ENCODE measurements at places on chromosomes 2 and 18.

GRCh38 chr2:86062043-86062442 lies 43.6 kb downstream of the POLR1A start:
- DNase-seq = no peak

DNA sequence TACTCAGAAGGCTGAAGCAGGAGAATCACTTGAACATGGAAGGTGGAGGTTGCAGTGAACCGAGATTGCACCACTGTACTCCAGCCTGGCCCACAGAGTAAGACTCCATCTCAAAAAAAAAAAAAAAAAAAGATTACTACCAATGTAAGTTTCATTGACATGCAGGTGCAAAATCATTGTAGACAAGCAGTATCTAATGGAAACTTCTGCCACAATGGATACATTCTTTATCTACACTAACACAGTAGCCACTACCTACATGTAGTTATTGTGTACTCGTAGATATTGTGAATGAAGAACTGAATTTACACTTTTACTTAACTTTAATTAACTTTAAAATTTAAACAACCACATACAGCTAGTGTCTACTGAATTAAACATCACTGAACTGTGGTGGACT lies 10.6 kb downstream of the PPP3R1 start:
- DNase-seq = no peak

DNA sequence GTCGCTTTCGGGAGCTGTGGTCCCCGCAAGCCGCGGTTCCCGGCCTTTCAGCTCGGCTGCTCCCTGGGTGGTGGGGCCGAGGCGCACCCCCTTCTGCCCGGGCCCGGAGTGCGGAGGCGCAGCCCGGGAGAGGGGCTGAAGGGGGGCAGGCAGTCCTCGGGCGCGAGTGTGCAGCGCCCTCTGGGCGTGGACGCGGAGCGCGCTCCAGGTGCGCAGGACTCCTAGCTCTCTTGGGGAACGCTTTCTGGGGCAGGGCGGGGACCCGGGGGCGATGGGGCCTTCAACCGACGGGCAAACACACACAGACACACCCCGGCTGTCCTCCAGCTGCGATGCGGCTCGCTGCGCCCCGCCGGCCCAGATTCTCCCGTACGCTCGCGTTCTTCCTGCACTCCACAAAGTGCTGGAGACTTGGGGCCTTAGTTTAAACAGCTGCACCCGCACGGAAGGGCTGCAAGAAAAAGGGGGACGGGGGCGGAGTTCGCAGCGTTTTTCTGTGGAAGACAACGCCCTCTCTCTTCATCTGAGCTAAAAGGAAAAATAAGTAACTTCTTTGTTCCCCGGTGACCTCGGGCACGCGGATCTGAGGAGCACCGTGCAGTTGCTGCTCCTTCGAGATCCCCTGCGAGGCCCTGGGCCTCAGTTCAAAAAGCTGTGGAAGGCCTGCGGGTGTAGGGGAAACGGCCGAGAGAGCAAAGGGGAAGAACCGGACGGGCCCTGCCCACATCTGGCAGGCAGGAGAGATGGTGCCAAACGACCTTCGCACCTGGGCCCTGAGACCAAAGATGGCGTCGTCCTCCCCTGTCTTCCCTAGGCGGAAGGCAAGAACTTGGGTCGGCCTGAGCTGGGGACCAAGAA lies 593 bp upstream of the SDC1 start:
- no peak for DNase-seq

DNA sequence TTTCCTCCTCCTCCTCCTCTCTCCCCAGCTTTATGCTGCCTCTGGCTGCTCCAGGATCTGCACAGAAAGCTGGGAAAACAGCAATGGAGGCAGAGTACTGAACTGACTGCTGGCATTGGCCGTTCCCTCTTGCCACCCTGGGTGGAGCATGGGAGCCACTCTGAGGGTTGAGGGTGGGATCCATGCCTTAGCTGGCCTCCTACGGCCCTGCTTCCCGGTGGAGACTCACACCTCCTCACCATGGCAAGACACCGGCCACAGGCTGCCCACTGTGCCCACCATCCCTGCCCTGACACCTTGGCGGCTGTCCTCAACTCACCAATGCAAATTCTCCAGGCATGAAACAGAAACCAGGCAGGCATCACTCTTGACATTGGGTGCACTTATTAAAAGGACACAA lies 832.3 kb upstream of the ID2 start:
- DNase-seq = no peak

DNA sequence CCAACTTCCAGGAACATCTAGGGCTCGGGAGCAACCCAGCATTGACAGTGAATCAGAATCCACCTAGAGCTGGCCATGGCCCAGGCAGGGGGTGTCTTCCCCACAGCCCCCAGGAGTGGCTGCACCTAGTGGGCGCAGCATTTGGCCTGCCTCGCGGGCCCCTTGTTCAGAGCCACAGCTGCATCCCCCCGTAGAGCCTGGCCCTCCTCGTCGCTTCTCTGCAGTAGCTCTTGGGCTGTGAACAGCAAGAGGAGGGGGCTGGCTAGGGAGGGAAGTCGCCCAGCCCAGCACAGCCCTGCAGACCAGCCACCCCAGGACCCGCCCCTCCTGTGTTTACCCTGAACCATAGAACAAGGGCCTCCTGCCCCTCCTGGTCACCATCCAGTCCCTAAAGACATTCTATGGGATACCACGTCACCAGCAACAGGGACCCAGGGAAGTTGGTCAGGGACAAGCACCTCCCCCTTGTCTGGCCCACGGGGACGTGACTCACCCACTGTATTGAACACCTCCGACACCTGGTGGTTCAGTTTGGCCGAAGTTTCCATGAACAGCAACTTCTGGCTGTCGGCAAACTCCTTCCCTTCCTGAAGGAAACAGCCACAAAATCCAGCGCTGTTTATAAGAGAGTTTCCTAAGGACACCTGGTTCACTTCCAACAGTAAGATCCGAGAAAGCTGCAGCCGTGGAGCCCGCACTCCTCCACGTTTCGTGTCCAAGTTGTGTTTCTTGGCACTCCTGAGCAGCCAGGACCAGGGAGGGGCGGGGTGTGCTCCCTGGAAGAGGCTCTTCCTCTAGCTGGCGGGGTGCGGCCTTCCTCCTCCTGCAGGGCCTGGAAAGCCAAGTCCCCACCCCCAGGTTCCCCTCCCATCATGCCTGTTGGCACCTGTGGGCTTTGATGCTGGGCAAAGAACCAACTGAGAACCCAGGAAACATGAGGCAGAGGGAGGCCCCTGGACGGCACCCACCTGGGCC lies 8.8 kb downstream of the PRLH start:
- no peak for DNase-seq

GRCh38 chr2:238162846-238163441 lies 4.2 kb downstream of the ERFE start:
- DNase-seq = no peak

GRCh38 chr2:127954857-127955256 lies 69.1 kb upstream of the AMMECR1L start:
- no peak for DNase-seq

DNA sequence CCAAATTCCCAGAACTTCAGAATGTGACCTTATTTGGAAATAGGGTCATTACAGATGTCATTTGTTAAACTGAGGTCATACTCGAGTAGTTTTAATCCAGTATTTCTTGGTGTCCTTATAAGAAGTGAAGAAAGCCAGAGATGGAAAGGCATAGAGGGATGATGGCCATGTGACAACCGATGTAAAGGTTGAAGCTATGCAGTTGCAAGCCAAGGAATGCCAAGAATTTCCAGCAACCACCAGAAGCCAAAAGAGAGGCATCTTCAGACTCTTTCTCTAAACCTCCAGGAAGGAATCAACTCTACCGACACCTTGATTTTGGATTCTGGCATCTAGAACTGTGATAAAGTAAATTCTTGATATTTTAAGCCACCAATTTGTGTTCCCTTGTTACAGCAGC lies 242.2 kb downstream of the CDH20 start:
- no peak for DNase-seq

DNA sequence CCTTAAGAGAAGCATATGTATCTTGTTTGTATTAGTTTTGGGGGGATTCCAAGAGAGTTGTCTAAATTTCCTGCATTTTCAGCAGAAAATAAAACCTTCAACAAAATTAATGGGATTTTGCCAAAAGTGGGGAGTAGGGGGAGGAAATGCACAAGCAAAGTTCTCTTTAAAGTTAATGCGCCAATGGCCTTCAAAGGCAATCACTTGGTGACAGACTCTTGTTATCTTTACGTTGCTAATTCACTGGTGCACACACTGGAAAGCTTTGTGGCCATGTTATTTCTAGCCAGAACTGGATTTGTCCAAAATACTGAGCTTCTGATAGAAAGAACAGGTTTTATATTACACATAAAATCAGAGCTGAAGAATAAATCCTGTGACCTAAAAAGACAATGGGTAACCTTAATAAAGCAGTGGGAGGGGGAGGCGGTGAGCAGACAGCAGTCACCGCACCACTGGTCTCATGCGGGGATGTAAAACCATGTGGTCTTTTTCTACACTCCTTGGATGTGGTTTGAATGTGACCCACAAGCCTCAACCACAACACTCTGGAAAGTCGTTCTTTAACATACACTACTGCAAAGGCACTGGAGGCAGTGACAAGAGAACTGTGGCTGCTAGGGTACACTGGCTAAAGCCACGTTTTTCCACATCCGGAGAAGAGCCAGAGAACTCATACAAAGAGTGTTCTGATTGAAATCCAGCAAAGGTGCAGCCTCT lies 176.9 kb upstream of the SMAD7 start:
- no peak for DNase-seq

DNA sequence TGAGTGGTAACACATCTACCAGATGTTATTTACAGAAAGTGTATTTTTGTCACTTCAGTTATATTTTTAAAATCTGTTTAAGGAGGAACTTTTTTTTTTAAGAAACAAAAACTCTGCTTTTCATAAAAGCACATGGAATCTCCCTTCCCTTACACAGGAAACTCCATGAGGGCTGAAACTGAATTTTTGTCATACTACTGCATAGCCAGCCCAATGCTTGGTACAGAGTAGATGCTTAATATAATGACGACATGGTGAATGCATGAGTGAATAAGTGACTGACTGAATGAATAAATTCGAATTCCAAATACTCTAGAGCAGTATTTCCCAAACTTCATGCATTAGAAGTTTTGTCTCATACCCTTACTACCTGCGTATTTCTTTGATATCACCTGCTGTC lies 86.5 kb downstream of the ROCK2 start:
- no peak for DNase-seq

GRCh38 chr18:370751-371608 lies 103.1 kb upstream of the THOC1 start:
- no peak for DNase-seq

DNA sequence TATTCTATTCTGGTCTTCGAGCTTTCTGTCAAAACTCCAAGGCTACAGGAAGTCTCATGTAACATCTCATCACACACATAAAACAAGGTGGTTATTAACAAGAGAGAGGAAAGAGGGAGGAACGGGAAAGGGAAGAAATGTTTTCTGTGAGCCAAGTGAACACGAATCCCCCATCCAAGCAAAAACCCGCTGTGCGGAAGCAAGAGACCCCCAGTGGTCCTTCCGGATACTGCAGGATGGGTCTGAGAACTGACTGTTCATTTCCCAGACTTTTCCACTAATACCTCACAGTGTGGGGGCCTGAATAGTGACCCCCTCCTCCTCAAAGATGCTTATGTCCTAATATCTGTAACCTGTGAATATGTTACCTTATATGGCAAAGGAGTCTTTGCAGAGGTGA lies 19.0 kb upstream of the DIPK1C start:
- DNase-seq = no peak

- DNase-seq = no peak
Measured at GRCh38 chr2:136016427-136016826, 31.0 kb upstream of the DARS1 start.

DNA sequence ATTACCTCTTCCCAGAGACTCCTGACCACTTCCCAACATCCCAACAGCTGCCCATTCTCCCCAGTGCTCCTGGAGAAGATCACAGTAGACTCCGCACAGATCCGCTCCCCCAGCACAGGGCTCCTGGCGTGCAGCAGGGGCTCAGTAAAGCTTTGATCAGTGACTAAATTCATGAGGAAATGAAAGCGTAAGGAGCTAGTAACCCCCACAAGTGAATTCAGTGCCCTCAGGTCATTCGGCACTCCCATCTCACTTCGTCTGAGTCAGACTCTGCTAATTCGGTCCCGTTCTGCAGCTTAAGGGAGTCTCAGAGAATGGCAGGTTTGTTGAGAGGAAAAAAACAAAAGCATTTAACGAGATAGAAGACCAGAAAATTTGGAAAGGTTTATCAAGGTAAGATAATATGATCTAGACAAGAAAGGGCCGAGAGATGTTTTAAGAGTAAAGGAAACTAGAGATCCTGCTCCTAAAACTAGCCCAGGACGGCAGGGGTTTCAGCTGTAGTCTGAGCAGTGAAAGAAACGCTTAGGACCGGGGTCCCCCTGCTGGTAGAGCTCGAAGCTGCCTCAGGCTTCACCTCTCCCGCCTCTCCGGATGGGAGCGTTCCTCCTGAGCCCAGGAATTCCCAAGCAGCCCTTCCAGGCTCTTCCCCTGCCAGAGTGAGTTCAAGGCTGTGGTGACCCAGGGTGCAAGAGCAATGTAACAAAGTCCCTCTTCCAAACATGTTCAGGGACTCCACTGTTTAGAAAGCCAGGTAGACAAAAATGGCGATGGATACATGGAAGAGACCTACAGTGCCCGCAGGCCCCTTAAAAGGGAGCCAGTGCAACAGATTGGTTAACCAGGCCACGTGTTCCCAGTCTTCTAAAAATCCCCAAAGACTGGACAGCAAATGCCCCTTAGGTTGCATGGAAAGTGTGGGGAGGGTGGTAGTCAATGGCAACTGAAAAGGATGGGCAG lies 127.3 kb downstream of the DNER start:
- no peak for DNase-seq

DNA sequence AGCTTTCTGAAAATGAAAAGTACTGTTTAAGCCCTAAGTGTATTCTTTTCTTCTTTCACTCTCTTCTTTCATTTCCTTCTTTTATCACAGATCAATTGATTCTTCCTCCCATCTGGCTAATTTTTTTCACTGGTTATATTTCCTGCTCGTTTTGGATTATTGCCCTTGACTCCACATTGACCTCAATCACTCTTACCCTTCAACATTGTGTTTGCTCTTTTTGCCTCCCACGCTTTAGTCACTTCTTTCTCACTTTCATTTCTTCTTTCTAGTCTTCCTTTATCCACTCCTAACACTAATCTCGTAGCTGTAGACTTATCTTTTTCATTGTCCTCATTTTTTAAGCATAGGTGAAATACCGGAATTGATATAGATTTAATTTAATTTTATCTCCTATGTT lies 320.3 kb upstream of the VRK2 start:
- no peak for DNase-seq

- DNase-seq = no peak
Measured at GRCh38 chr18:76756531-76757253, 65.7 kb upstream of the ZNF236 start.

Data from CD8-positive, alpha-beta memory T cell (primary cell).